ENCODE measurements at places on chromosomes 11 and 22.

- DNase-seq = no peak
These were observed 9.2 kb upstream of the OR9Q2 start for GRCh38 chr11:58179648-58180047.

- DNase-seq = no peak
These were observed 217.7 kb upstream of the KIRREL3 start for GRCh38 chr11:127218275-127218608.

DNA sequence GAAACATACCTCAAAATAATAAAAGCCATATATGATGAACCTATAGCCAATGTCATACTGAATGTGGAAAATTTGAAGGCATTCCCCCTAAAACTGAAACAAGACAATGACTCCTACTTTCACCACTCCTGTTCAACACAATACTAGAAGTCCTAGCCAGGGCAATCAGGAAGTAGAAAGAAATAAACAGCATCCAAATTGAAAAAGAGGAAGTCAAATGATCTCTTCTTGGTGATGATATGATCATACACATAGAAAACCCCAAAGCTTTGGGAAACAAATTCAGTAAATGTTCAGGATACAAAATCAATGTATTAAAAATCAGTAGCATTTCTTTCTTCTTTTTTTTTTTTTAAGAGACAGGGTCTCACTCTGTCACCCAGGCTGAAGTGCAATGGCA is 109.9 kb downstream of the DLG2 start:
- no peak for DNase-seq

- DNase-seq = no peak
These were observed 83.3 kb downstream of the ATG16L2 start for GRCh38 chr11:72897506-72897905.

GRCh38 chr22:40397396-40397795 is 27.0 kb downstream of the SGSM3 start:
- no peak for DNase-seq

DNA sequence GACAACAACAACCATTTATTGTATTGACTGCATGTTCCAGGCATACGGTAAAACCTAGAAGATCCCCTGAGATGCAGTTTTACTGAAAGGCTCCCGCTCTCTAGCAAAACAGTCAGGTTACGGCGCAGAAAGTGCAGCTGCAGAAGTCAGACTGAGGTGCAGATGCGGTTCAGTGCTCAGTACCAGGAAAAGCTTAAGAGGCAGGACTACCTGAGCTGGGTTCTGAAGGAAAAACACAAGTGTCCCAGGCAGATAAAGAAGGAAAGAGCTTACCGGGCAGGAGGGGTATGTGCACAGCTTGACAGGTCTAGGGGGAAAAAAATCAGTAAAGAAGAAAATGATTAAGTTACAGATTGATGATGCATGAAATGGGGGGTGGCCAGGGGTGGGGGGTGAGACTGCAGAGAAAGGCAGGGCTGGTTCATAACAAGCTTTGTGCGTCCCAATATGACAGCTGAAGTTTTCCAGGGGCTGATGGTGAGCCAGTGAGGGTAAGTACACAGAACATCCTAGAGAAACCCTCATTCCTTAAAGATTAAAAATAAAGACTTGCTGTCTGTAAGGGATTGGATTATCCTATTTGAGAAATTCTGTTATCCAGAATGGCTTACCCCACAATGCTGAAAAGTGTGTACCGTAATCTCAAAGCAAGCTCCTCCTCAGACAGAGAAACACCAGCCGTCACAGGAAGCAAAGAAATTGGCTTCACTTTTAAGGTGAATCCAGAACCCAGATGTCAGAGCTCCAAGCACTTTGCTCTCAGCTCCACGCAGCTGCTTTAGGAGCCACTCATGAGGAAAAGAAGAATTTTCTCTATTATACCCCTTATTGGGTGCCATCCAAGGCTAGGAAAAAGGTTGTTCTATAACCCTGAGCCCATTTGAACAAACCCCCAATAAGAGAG is 11.9 kb downstream of the LARGE1 start:
- no peak for DNase-seq

DNA sequence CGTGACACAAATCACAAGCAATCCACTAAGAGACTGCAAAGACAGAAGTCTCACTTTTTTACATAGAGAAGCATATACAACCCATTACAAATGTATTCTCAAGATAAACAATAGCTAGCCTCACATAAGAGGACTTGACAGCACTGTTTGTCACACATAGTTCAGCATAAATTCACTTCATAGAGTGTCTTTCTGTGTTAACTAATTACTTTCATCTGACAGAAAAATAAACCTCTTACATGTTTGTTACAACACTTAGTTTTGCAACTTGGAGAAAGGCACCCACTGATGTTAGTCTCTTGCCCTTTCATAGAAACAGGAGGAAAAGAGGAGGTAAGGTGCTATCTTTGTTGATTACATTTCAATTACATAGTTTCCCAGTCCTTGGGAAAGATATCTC is 2221.9 kb upstream of the RAG2 start:
- DNase-seq = no peak

GRCh38 chr11:128207861-128208321 is 379.5 kb downstream of the ETS1 start:
- DNase-seq = no peak

DNA sequence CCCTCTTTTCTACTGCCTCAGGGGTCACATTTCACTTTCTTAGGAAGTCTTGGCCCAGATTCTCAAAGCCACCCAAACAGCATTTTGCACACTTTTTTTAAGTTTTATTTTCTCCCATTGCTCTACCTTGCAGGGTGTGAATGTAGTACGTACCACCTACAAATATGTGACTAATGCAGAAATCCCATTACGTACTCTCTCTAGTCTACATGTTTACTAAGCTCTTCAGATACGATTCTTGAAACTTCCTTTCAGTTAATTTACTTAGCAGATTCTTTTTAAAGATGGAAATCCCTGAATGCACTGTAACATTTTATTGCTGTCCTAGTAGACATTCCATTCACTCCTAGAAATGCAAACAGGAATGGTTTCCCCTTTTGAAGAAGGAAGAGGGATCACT is 61.3 kb downstream of the LRRC4C start:
- no peak for DNase-seq

DNA sequence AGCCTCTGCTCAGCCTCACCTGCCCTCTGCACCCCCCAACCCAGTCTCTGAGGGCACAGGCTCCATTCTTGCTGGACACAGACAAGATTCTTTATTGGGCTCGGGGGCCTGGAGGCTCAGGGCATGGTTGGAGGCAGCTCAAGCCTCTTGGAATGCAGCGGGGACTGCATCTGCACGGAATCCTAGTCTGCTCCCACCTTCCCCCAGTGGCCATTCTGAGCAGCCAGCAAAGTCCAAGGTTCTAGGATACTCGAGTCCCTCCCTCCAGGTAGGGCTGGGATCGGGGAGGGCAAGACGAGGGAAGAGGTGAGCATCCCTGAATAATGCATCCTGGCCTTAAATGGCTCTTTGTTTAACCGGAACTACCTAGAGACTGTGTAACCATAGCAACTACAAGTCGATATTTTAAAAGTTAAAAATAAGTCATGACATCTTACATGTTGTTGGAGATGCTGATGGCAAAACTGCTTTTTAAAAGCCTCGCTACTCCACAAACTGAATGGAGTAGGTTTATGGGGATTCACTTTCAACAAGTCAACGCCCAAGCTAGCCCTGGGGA is 10.7 kb upstream of the IGSF22 start:
- DNase-seq = peak; percentile 76

DNA sequence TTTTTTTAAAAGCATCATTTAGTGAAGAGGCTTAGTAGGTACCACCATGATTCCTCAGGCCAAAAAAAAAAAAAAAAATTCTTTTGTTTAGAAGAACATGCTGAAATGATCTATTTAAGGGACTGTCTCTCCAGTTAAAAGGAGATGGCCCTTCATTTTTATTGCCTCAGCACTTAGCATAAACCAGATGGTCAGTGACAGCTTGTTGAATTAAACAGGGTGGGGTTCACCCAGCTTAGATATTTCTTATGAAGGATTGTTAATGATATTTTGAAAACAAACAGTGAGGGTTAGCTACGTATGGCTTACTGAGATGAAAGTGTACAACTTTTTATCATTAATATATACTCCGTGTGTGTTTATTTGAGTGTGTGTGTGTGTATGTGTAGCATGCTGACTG is 203.7 kb downstream of the FAM181B start:
- DNase-seq = no peak

- DNase-seq = peak; percentile 59
These were observed 102.6 kb downstream of the ALX4 start for GRCh38 chr11:44207292-44207691.

GRCh38 chr11:86592659-86593451 is 79.6 kb downstream of the ME3 start:
- peak; percentile 91 for DNase-seq

- peak; percentile 76 for DNase-seq
These were observed 11.5 kb downstream of the RTL6 start for GRCh38 chr22:44486538-44486937.

DNA sequence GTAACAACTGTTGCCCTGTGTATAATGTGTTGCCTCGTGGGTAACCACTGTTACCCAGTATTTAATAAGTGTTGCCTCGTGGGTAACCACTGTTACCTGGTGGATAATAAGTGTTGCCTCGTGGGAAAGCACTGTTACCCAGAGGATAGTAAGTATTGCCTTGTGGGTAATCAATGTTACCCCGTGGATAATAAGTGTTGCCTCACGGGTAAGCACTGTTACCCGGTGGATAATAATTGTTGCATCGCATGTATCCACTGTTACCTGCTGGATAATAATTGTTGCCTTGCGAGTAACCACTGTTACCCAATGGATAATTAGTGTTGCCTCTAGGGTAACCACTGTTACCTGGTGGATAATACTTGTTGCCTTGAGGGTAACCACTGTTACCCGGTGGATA is 17.1 kb upstream of the NXPE4 start:
- peak; percentile 9 for DNase-seq

DNA sequence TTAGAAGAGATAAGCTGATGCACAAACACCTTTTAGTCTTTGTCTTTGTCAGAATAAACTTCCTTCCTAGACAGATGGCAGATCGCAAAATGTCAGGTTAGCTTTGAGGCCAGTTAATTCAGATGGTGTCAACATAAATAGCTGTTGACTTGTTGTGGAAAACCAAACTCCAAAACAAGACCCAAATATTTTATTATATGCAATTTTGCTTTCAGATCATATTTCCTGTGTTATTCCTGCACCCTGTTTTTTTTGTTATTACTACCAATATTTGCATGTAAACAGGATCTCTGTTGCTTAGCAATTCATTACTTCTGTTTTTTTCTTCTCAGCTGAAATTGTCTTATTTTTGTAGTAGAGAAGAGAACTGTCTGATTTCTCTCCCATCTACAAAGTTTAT is 316.0 kb downstream of the ETS1 start:
- DNase-seq = no peak

GRCh38 chr11:1428762-1429316 is 39.1 kb downstream of the BRSK2 start:
- DNase-seq = no peak

DNA sequence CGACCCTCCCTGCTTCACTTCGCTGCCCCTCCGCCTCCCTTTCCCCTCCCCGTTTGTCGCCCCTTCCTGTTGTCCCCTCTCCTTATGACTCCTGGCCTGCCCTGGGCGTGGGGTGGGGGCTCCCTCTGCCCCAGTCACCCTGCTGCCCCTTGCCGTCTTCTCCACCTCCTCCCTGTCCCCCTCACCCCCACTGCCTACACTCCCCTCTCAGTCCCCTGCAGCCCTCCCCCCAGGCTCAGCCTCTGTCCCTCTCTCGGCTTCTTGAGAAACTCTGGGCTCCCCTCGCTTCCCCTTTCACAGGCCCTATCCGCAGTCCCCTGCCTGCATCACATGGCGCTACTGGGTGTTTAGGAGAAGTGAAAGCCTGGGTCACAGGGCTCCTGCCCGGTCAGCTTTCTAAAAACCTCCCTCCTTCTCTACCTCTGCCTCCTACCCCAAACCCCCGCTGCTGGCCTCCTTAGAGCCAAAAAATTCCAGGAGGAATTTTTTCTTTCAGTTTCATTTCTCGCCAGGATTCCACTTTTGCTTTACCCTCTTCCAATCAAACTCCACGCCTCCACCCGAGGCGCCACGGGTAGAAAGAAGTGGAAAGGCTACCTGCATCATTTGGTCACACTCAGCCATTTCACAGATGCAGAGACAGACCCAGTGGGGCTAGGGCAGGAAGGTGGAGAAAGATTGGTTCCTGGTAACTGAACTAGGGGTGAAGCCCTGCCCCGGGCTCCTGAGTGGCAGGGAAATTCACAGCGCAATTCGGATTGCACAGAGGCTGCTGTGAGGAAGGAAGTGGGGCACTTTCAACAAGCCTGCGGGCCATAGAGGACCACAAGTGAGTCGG is at the start of gene SLC15A3:
TSS of gene SLC15A3 (minus strand) at position 273 of the 838 bp plus-strand sequence. CDS start 625 bp downstream, outside the sequence.
- DNase-seq = no peak

- DNase-seq = no peak
These were observed 1.6 kb downstream of the SPTBN2 start for GRCh38 chr11:66727282-66728037.

DNA sequence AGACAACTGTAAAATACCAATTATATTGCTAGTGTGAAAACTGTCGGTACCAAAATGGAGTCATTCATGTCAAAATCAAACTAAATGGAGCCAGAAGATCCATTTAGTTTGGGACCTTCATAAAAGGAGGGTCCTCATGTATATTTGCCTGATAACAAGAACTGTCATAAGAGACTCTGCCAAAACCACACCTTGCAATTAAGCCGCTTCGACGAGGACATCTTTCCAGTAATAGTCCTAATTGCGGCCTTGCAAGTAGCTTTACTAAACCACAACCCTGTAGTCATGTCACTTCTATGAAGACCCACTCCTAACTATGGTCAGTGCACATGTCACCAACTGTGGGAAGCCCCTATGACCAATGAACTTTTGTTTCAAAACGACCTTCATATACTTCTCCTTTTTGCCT is 9.4 kb downstream of the UBQLN3 start:
- DNase-seq = no peak

- no peak for DNase-seq
These were observed 138.1 kb downstream of the SHANK2 start for GRCh38 chr11:71114124-71114851.

DNA sequence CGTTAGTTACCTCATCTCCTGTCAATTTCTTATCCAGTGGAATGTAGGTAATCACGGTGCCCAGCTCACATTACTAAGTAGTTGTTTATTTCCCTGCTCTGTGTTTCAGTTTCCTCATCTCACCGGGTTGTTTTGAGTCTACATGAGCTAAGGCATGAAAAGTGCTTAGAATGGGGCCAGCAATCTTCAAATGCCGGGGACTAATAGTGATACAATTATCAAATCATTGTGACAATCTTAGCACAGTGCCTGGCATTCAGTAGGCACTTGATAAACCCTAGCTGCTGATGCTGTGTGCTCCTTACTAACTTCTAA is 53.3 kb upstream of the CD5 start:
- DNase-seq = no peak

DNA sequence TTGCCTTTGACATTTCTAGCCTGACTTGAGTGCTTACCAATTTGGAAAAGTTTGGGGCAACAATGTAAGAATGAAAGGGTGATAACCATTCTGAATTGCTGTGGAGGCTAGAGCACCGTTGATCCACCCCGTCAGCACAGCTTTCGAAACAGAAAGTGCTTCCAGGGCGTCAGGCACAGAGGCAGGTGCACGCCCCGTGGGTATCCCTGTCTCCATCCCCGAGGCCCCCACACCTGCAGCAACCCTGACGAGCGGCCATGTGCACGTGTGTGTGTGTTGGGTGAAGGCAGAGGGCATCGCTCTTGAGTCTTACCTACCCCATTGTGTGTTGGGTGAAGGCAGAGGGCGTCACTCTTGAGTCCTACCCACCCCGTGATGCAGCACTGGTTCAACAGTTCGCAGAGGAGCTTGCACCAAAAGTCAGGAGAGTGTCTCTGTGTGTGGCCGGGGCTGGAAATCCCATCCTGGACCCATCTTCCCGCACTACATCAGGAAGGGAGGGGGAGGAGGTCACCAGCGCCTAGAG is 404.5 kb downstream of the BRD1 start:
- DNase-seq = no peak

GRCh38 chr11:69427906-69428880 is 53.3 kb upstream of the LINC01488 start:
- DNase-seq = no peak
